Myocyte (in vitro differentiated cells): ENCODE measurements at places on chromosomes 5 and 9. TPM values are rescaled to one million over a fixed set of nuclear protein-coding genes. Genes with fewer than 3 reads are reported as not detected.

PALM2AKAP2 gene
- total RNA-seq = 24.1 and 26.6 TPM in 2 replicates

GNA14 gene
- total RNA-seq = 0.21 TPM in 1 of 2 replicates, not detected in the other

SLC34A1 gene
- total RNA-seq = not detected in 2 replicates

ARHGEF28 gene
- total RNA-seq = 12.2 and 20.1 TPM in 2 replicates

SPATA31A3 gene
- not detected in 2 replicates for total RNA-seq

STRBP gene
- 2.3 and 2.9 TPM in 2 replicates for total RNA-seq

IL17B gene
- 18.0 and 20.9 TPM in 2 replicates for total RNA-seq

PAPPA gene
- 4.5 and 6.5 TPM in 2 replicates for total RNA-seq

KLHL3 gene
- total RNA-seq = 1.2 and 1.4 TPM in 2 replicates

ARL14EPL gene
- 0.35 and 0.47 TPM in 2 replicates for total RNA-seq

DNA sequence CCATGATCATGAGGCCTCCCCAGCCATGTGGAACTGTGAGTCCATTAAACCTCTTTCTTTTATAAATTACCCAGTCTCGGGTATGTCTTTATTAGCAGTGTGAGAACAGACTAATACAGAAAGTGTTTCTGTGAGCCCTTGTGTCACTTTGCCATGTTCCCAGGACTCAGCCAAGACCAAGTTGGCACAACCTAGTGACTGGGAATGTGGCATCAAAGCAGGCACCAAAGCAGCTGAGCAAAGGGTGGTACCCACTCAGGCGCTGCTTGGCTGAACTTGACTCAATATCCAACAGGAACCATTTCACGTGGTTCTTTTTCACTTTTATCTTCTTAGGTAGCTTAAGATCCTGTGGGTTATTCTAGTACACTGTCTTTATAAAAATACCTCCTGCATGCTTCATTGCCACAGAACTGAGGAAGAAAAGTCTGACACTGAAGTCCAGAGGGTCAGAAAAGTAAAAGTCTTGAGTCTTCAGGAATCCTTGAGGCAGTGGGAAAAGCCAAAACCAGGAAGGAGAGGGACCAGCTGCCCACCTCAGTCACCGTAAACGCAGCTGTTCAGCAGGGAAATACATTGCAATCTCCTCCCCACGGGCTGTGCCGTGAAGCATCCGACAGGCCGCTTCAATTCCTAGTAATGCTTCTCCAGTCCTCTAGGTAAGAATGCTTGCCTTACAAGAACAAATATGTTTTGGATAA, 90.5 kb upstream of the RETREG1 start:
- DNase-seq = peak; percentile 34

DNA sequence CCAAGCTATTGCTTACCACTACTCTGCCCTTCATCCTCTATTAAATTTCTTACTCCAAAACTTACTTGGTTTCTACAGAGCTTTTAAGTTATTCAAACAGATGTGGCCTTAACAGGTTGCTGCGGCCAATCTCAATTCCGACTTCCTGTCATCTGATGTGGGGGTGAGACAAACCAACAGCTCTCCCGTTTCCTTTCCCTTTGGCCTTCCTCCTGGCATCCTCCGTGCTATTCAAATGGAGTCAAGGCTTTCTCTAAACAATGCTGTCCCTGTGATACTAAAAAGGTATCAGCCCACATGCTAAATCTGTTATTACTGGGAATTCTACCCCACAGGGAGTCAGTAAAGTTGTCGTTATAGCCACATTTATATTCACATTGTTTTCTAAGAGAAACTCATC, 11.8 kb downstream of the RBM18 start:
- DNase-seq = no peak

DNA sequence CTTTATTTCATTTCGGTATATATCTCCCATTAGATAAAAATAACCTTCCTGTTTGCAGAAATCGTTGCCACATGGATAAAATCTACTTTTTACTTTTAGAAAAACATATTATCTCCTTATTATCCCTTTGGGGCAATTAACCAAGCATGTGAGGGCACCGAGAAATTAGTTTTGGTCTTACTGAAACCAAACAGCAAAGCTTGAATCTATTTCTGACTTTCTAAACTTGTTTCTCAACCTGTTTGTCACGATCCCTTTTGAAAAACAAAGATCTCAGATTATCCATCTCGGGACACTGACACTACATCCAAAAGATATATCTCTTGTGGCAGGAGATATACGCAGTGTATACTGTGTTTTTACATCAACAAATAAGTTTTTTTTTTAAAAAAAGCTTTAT, 2.3 kb downstream of the TUT7 start:
- DNase-seq = no peak

DNA sequence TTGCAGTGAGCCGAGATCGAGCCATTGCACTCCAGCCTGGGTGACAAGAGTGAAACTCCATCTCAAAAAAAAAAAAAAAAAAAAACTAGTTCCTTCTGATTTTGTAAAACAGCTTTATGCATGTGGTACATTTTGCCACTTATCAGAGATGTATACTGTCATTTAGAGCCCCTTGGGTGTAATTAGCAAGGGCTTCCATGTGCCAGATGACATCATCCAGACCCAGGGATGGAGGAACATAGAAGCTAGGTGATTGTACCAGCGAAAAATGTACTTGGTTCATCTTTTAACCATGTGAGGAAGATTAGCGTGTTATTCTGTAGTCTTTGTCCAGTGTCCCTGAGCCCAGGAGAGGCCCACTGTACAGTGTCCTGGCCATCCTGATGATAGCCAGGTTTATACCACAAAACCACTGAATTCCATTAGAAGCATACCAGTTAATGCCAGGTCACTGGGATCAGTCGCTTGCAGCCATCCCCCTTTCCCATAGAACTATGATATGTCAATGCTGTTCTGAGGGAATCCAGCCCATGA, 239.3 kb upstream of the SGCD start:
- DNase-seq = no peak

DNA sequence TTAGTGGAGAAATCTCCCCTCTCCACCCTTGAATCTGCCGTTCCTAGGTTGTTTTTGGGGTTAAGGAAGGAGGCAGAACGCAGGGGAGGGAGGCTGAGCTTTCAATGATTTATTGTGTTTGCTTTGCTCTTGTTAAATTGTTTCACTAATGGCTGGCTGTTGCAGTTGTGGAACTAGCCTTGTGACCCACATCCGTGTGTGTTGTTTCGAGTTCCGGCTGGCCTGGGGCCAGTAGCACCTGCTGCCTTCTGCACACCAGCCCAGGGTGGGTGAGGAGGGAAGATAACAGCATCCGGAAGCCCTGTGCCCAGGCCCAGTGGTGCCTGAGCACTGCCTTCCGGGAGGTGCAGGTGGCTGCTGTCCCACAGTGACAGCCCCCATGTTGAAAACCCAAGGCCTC, 3.6 kb downstream of the ERGIC1 start:
- no peak for DNase-seq

DNA sequence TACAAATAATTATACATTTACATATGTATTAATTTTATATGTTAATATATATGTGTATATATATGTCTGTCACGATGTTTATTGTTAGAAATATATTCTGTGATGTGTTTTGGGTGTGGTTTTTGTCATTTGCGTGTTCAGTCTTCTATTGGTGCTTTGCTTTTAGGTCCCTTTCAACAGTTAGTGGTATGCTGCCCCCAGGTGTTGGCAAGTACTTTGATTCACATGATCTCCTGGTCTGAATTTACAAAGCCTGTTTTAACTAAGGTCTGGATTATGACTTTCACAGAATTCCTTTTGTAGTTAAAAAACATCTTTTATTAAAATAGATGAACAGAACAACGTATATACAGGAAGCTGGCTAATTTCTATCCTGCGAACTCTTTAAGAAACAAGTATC, 271.5 kb downstream of the CCDC171 start:
- DNase-seq = peak; percentile 14

GRCh38 chr5:142422429-142422828, 97.6 kb upstream of the SPRY4 start:
- no peak for DNase-seq

GRCh38 chr9:36871606-36872005, 162.5 kb downstream of the PAX5 start:
- no peak for DNase-seq

GRCh38 chr5:126462239-126463014, 39.2 kb downstream of the GRAMD2B start:
- DNase-seq = no peak

- no peak for DNase-seq
Observed at GRCh38 chr5:100668511-100668910, 133.3 kb downstream of the FAM174A start.

GRCh38 chr9:131692612-131693562, 47.0 kb downstream of the RAPGEF1 start:
- no peak for DNase-seq

DNA sequence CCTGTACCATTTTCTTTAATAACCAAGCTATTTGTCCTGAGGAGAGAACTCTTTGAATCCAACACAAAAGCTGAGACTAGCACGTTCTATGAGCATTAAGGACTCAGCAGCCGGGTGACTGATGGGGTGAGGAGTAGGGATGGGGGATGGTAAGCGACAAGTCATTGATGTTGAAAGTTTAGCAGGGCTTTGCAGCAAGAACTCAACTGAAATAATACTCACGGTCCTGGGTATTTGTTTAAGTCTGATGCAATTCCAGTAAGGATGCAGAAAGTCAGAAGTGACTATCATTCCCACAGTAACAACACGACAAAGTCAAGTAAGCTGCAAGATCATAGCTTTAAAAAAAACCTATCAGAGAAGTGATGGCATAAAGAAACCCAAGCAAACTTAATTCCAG, 131.1 kb downstream of the ACTL7B start:
- DNase-seq = no peak

DNA sequence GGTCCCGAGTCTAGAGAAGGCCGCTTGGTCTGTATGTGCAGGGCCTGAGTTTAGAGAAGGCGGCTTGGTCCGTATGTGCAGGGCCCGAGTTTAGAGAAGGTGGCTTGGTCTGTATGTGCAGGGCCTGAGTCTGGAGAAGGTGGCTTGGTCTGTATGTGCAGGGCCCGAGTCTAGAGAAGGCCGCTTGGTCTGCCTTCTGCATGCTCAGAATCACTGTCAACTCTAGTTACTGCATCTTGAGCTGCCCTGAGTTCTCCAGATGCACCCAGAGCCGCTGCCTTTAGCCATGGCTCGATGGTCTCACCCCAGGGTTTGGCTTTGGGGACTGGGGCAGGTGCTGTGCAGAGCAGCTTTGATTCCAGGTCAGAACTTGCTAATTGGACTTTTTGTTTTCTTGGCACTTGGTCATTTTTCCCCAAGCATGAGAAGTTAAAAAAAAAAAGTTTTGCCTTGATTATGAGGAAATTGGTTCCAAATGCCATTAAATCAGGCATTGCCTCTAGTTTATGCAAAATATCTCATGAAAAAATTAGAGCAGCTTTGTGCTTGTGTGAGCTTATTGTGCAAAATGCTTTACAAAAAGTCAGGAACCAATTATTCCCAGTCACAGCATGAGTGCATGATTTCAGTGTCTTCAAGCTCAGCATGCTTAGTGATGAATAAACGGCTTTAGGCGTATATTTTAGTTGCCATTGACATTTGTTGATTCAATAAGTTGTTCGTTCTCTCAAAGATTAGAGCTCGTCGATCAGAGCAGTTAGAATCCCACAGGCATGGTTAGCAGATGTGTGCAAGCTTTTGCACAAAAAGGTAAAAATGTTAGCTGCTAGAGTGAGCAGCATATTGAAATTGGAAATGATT, 25.4 kb upstream of the EXOC3 start:
- no peak for DNase-seq

GRCh38 chr9:5553211-5553610, 42.9 kb downstream of the PDCD1LG2 start:
- peak; percentile 16 for DNase-seq

DNA sequence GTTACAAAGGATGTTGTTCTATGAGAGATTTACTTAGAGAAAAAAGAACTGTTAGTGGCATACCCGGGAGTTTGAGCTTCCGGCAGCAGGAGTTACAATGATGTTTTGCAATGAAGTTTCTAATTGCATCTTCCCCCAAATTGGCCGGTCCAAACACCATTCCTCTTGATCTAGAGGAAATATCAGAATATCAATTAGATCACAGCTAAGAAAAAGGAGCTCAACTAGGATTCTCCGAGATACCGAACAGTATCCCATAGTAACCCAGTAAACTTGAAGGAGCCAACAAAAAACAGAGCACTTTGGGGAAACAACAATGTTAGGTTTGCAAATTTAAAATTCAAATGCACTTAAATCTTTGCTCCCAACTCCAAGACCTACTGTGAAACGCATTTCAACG, 159.5 kb downstream of the TRPM6 start:
- no peak for DNase-seq

DNA sequence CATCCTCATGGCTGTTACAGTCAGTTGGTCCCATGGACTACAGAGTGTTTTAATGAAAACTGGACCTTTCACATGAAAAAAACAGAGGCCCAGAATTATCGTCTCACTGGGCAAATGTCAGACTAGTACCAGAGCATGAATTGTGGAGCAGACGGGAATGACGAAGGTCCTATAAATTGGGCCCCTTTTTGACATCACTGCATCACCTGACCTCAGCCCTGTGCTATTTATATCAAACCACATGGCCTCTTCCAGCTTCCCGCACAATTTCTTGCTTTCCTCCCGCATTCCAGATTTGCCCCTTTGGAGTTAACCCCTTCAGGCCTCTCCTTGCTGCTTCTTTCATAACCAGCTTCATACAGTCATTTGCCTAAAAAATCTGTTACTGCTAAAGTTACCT, 301.7 kb downstream of the ATPSCKMT start:
- DNase-seq = no peak

DNA sequence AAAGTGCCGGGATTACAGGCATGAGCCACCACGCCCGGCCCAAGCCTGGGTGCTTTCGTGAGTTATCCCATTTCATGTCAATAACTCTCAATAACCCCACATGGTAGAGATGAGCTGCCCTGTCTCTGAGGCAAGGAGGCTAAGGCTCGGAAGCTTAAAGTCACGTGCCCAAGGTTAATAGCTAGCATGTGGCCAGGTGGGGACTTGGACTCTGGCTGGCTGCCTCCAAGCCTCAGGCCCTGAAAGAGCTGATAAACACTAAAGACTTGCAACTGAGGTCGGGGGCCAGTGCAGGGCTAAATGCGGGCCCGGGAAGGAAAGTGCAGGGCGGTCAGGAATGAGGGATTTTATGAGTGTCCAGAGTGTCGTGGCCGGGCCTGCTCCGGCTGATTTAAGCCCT, 30.9 kb upstream of the BARHL1 start:
- no peak for DNase-seq

DNA sequence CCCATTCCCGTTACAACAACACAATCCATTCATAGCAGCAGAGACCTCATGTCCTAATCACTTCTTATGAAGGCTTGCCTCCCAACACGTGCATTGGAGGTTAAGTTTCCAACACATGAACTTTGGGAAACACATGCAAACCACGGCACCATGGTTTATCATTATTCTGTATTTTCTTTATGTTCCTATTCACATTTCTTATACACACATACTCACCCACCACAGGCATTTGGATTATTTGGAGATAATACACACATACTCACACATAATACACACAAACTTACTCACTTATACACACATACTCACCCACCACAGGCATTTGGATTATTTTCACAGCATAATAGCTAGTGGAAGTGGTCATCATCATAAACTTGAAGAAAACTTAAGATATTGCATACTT, 75.6 kb downstream of the C7 start:
- DNase-seq = no peak

- DNase-seq = no peak
Observed at GRCh38 chr5:132481596-132482211, 8.9 kb downstream of the IRF1 start.
